ENCODE measurements at places on chromosomes 2 and 18. TPM values are rescaled to one million over a fixed set of nuclear protein-coding genes. Genes with fewer than 3 reads are reported as not detected.

NEU2 gene
- not detected for total RNA-seq

REG1B gene
- total RNA-seq = not detected

PLEK gene
- total RNA-seq = under 0.01 TPM

PSD4 gene
- 0.82 TPM for total RNA-seq

REG3A gene
- total RNA-seq = not detected

MGAT4A gene
- 0.36 TPM for total RNA-seq

CRYBA2 gene
- total RNA-seq = not detected

SIGLEC15 gene
- 8.4 TPM for total RNA-seq

LINC00305 gene
- not detected for total RNA-seq

ODC1 gene
- total RNA-seq = 129 TPM

CYP1B1 gene
- total RNA-seq = 146 TPM

EML6 gene
- 0.49 TPM for total RNA-seq

AQP12B gene
- total RNA-seq = not detected

ARHGAP28 gene
- total RNA-seq = 221 TPM

SNORC gene
- total RNA-seq = 0.72 TPM

HTR2B gene
- total RNA-seq = 33.0 TPM

TCF4 gene
- total RNA-seq = 105 TPM

CERKL gene
- total RNA-seq = not detected

CRYGD gene
- total RNA-seq = not detected

ITGA6 gene
- 4.0 TPM for total RNA-seq

EFHD1 gene
- total RNA-seq = 0.45 TPM

COL4A4 gene
- 1.1 TPM for total RNA-seq

CNOT11 gene
- 13.7 TPM for total RNA-seq

POTEI gene
- total RNA-seq = not detected
